Upper lobe of right lung (tissue), 1 donor: ENCODE measurements at places on chromosomes 16 and 17. TPM values are rescaled to one million over a fixed set of nuclear protein-coding genes. Genes with fewer than 3 reads are reported as not detected.

DNA sequence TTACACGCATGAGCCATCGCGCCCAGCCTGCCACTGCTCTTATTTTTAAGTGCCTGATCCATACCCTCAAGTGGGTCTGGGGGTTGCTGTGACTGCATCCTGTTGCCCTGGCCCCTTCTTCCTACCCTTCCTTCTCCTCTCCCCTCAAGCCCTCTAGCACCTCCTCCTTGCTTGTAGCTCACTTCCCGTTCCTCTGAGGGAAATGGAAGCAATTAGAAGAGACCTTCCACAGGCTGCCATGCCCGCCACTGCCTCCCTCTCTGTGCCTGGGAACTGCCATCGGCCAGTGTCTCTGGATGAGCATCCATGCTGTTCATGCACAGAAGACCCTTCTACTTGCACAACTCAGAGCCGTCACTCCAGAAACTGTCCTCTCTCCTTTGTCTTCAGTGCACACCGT, 10.6 kb upstream of the TFAP4 start:
- DNase-seq, result no peak

The SEPTIN12 gene
- not detected for total RNA-seq

GRCh38 chr17:38705803-38706504, 881 bp downstream of the MLLT6 start:
- peak; percentile 76 for DNase-seq

The KRT27 gene
- total RNA-seq, result 0.55 TPM

DNA sequence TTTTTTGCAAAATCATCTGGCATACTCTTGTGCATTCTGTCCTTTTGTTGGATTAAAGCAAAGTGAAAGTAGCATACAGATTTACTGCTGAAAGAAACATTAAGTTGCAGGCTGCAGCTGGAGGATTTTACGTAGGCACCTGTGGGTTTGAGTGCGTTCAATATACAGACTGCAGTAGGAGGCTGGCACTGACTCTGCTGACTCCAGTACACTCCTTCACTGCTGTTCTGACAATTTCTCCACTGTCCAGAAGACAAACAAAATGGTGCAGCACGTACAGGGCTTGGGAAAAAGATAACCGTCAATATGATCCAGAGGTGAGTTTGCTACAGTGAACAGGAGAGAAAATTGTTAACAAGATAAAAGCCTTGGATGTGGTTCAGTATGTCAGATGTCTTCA, 73.3 kb downstream of the TANC2 start:
- DNase-seq, result no peak
